Left ventricle myocardium inferior (tissue), 1 donor: ENCODE measurements at places on chromosomes 7 and 10.

DNA sequence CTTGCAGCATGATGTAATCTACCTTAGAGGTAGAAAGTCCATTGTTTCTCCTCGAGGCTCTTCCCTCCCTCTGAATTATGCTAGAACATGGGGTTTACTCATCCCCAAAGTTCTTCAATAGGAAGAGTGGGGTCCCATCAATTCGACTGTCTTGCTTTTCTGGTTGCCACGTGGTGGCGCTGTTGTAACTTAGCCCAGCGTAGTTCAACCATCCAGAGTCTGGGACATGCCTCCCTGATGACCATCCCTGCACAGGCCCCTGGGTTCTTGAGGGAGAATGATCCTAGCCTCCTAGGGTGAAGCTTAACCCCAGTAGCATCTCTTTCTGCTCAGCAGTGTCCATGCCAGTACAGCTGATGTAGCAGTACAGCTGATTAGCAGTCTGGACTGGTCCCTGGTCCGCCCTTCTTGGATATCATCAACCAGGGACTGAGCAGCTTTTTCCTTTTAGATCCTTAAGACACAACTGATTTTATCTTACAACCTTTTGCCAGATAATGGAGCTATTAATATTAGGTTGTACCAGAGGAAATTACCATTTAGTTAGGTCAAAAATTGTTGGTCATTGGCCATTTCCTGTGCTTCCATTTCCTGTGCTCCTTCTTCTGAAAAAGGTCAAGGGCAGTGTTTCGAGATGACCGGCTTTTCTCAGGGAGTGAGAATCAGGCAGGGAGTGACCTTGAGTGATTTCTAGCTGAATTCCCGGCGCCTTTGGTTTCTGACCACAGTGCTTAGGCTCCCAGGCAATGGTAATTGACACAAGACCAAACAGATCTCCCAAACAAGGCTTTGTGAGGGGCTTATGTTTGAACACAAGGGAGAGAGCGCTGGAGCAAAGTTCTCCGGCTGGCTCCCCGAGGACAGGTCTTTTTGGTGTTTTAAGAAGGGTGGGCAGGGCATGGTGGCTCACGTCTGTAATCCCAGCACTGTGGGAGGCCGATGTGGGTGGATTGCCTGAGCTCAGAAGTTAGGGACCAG lies 65.4 kb downstream of the TACC2 start:
- peak; percentile 58 for DNase-seq
- H3K27me3 ChIP-seq, result no peaks in the 10 kb centered on the region
- H3K36me3 ChIP-seq, result peaks cover 9% of the 10 kb centered on the region
- H3K4me1 ChIP-seq, result peaks cover 67% of the 10 kb centered on the region

- no peaks in the 10 kb centered on the region for H3K27me3 ChIP-seq
- no peaks in the 10 kb centered on the region for H3K36me3 ChIP-seq
- peak; percentile 85 for DNase-seq
- peak overlapping the region; percentile 84 for H3K4me3 ChIP-seq
- H3K4me1 ChIP-seq, result peaks cover 16% of the 10 kb centered on the region
Measured at GRCh38 chr7:63899691-63900393, 98.8 kb upstream of the ZNF722 start.

- no peak for DNase-seq
- H3K27ac ChIP-seq, result no peak overlapping the region
- H3K27me3 ChIP-seq, result peaks cover 46% of the 10 kb centered on the region
- H3K36me3 ChIP-seq, result no peaks in the 10 kb centered on the region
- H3K4me1 ChIP-seq, result no peaks in the 10 kb centered on the region
- H3K4me3 ChIP-seq, result no peak overlapping the region
Measured at GRCh38 chr7:101419831-101420230, 57.2 kb downstream of the COL26A1 start.

- H3K27me3 ChIP-seq, result no peaks in the 10 kb centered on the region
- peaks cover 5% of the 10 kb centered on the region for H3K4me1 ChIP-seq
- H3K36me3 ChIP-seq, result no peaks in the 10 kb centered on the region
- H3K4me3 ChIP-seq, result no peak overlapping the region
- no peak overlapping the region for H3K27ac ChIP-seq
- DNase-seq, result no peak
Measured at GRCh38 chr7:38903057-38903456, 5.9 kb downstream of the VPS41 start.

GRCh38 chr10:93028883-93029282 lies 31.7 kb upstream of the CYP26C1 start:
- no peak overlapping the region for H3K27ac ChIP-seq
- no peak for DNase-seq
- peaks cover 14% of the 10 kb centered on the region for H3K36me3 ChIP-seq
- H3K27me3 ChIP-seq, result no peaks in the 10 kb centered on the region
- peaks cover 4% of the 10 kb centered on the region for H3K4me1 ChIP-seq

GRCh38 chr10:31935678-31936077 lies 7.0 kb upstream of the ARHGAP12 start:
- no peak overlapping the region for H3K4me3 ChIP-seq
- H3K27me3 ChIP-seq, result no peaks in the 10 kb centered on the region
- DNase-seq, result no peak
- no peak overlapping the region for H3K27ac ChIP-seq
- peaks cover 2% of the 10 kb centered on the region for H3K4me1 ChIP-seq
- H3K36me3 ChIP-seq, result no peaks in the 10 kb centered on the region

DNA sequence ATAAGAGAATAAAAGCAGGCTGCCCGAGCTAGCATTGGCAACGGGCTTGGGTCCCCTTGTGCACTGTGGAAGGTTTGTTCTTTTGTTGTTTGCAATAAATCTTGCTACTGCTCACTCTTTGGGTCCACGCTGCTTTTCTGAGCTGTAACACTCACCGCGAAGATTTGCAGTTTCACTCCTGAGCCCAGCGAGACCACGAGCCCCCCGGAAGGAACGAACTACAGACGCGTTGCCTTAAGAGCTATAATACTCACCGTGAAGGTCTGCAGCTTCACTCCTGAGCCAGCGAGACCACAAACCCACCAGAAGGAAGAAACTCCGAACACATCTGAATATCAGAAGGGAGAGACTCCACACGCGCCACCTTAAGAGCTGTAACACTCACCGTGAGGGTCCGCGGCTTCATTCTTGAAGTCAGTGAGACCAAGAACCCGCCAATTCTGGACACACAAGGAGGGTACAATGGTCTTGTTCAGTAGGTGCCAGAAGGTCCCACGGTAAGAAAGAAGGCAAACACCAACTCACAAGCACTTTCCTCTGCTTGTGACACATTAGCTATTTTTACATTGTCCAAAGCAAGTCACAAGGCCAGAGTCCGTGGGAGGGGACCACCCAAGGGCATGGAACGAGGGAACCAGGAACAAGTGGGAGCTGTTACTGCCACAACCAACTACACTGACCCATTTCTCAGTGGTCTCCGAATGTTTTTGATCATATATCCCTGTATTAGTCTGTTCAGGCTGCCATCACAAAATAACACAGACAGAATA lies 29.2 kb upstream of the CACUL1 start:
- no peak for DNase-seq
- peaks cover 11% of the 10 kb centered on the region for H3K27me3 ChIP-seq
- no peaks in the 10 kb centered on the region for H3K36me3 ChIP-seq
- H3K4me3 ChIP-seq, result no peak overlapping the region

DNA sequence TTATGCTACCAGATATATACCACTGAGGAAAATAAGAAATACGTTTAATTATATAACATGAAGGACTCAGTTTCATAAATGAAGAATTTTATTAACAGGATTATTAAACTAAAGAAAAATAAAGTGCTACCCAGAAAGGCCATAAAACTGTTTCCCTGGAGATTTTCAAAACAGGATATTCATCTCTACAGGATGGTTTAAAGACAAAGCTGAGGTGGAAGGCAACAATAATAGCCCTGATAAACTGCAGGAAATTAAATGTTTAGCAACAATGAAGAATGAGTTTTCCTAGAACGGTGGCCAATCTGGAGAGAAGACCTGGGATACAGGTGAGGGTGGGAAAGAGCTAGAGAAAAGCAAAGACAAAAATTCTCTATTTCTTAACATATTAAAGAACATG lies 11.9 kb downstream of the RHEB start:
- no peaks in the 10 kb centered on the region for H3K27me3 ChIP-seq
- peaks cover 100% of the 10 kb centered on the region for H3K4me1 ChIP-seq
- no peak overlapping the region for H3K27ac ChIP-seq
- no peak for DNase-seq

DNA sequence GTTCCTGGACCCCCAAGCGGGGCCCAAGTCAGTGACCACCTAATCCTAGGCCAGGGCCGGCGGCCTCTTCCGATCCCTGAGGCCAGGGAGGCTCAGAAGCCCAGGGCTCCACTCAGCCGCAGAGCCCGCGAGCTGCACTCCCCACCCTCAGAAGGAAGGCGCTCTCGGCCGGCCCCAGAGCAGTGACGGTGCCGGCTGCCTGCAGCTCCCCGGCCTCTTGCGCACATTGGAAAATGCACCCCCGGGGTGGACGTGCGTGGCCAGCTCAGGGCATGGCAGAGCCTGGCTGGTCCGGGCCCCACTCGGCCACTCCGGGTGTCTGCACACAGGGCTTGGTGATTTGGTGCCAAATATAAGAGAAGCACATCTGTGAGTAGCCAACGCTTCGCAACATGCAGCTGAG lies 269.1 kb downstream of the PTPRN2 start:
- H3K4me1 ChIP-seq, result peaks cover 4% of the 10 kb centered on the region
- no peaks in the 10 kb centered on the region for H3K36me3 ChIP-seq
- H3K27ac ChIP-seq, result peak overlapping the region; percentile 70
- DNase-seq, result no peak

DNA sequence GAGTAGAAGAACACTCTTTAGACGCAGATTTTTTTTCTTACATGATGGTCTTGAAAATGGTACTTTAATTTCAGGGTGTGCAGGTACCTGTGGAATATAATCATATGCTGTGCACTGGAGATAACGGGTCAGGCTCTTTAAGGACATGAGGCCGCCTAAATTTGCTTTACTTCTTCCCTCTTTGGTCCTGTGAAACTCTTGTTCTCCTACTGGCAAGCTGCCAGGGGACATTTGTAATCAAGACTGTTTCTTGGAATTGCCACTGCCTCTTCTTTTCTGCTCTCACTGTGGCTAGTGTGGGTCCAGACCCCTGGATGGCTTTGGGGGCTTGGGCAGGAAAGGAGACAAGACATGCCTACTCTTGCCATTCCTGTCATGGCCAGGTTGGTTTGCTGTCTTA lies 146.0 kb downstream of the SND1 start:
- H3K4me1 ChIP-seq, result peaks cover 48% of the 10 kb centered on the region
- no peak overlapping the region for H3K4me3 ChIP-seq
- H3K36me3 ChIP-seq, result no peaks in the 10 kb centered on the region
- DNase-seq, result no peak
- no peaks in the 10 kb centered on the region for H3K27me3 ChIP-seq
- H3K27ac ChIP-seq, result no peak overlapping the region

DNA sequence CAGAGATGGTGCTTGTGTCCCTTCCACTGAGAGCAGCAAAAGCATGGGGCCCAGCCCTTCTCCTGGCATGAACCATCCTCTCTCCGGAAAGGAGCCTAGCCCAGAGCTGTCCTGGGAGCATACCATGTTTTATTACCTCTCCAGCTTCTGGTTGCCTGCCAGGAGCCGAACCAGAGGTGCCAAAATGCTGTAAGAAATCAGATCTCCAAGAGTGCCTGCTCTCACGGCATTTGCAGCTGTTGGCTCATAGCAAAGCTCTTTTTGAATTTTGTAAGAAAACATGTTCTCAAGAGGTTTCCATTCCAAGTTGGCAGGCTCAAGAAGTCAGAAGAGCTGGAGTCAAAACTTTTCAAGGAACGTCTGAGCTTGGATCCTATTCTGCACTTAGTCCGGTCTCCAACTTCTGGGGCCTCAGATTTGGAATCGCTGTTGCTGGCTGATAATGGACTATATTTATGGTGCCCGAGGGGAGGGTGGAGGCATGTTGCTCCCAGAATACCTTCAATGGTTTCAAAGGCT lies 211.7 kb upstream of the MKI67 start:
- H3K4me1 ChIP-seq, result peaks cover 5% of the 10 kb centered on the region
- peak; percentile 60 for DNase-seq
- no peak overlapping the region for H3K27ac ChIP-seq

- peaks cover 24% of the 10 kb centered on the region for H3K4me1 ChIP-seq
- DNase-seq, result no peak
- peak overlapping the region; percentile 56 for H3K27ac ChIP-seq
- no peaks in the 10 kb centered on the region for H3K36me3 ChIP-seq
- no peaks in the 10 kb centered on the region for H3K27me3 ChIP-seq
Measured at GRCh38 chr10:109982123-109982522, 25.7 kb upstream of the ADD3 start.

- no peak overlapping the region for H3K4me3 ChIP-seq
- no peaks in the 10 kb centered on the region for H3K4me1 ChIP-seq
- H3K27ac ChIP-seq, result no peak overlapping the region
- no peaks in the 10 kb centered on the region for H3K36me3 ChIP-seq
- H3K27me3 ChIP-seq, result no peaks in the 10 kb centered on the region
Measured at GRCh38 chr7:8579661-8580194, 146.3 kb downstream of the NXPH1 start.

DNA sequence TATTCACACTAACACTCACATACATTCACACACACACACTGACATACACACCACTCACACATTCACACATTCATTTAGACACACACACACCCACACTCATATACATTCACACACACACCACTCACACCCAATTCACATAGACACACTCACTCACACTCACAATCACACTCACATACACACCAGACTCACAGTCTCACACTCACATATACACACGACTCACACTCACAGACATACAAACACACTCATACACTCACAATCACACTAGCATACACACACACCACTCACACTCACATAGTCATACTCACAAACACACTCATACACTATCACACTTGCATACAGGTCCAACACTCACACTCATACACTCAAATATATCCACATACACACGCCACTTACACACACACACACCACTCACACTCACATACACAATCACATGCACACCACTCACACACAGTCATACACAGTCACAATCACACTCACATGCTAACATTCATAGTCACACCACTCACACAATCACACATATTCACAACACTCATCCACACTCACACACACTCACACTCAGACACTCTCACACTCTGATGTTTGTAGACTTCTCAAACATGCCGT lies 312.6 kb downstream of the SFMBT2 start:
- no peaks in the 10 kb centered on the region for H3K36me3 ChIP-seq
- no peak overlapping the region for H3K27ac ChIP-seq
- no peaks in the 10 kb centered on the region for H3K4me1 ChIP-seq
- DNase-seq, result no peak

- no peaks in the 10 kb centered on the region for H3K36me3 ChIP-seq
- no peak for DNase-seq
- H3K27me3 ChIP-seq, result no peaks in the 10 kb centered on the region
- H3K4me3 ChIP-seq, result peak overlapping the region; percentile 86
Measured at GRCh38 chr10:87862679-87863052, 667 bp downstream of the KLLN start.

- peaks cover 39% of the 10 kb centered on the region for H3K4me1 ChIP-seq
- peak overlapping the region; percentile 95 for H3K4me3 ChIP-seq
- peak; percentile 55 for DNase-seq
- no peaks in the 10 kb centered on the region for H3K27me3 ChIP-seq
Measured at GRCh38 chr7:150378115-150378852, 846 bp upstream of the ZNF775 start.

DNA sequence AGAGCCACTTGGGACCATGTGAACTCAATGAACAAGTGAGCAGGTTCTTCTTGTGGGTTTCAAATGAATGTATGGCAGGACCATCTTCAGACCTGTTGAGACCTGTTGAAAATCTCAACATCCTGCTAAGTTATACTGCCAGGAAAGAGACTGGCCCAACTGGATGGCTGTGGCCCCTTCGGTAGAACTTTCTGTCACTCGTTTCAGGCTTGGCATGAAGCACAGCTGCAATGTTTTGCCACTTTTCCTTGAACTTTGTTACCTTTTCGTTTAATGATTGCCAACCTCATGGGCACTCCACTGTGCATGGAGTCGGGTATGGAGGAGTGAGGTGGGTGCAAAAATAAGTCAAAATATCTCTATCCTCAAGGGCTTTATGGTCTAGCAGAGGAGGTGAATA lies 36.7 kb upstream of the SLC35B4 start:
- H3K36me3 ChIP-seq, result no peaks in the 10 kb centered on the region
- no peak overlapping the region for H3K4me3 ChIP-seq
- no peaks in the 10 kb centered on the region for H3K4me1 ChIP-seq
- peaks cover 11% of the 10 kb centered on the region for H3K27me3 ChIP-seq
- H3K27ac ChIP-seq, result no peak overlapping the region
- DNase-seq, result no peak
